ENCODE measurements at places on chromosomes 5 and 9. TPM values are rescaled to one million over a fixed set of nuclear protein-coding genes. Genes with fewer than 3 reads are reported as not detected.

Gene CA9
- total RNA-seq = 0.85 TPM

Gene LPAR1
- total RNA-seq = not detected

DNA sequence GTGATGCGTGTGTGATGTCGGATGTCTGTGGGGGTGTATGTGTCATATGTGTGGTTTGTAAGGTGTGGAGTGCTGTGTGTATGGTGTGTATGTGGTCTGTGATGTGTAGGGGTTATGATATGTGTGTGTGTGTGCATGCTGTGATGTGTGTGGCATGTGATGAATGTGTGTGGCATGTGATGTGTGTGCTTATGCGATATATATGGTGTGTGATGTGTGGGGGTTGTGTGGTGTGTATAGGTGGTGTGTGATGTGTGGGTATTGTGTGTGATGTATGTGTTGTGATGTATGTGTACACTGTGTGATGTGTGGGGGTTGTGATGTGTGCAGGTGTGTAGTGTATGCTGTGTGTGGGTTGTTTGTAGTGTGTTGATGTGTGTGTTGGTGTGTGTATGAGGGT, 9.2 kb upstream of the CRB2 start:
- DNase-seq = no peak
- peaks cover 5% of the 10 kb centered on the region for H3K27me3 ChIP-seq
- no peak overlapping the region for H3K4me3 ChIP-seq
- H3K4me1 ChIP-seq = no peaks in the 10 kb centered on the region

Gene TICAM2
- 1.6 TPM for total RNA-seq

GRCh38 chr9:105055917-105056316, 128.0 kb upstream of the ABCA1 start:
- no peak overlapping the region for H3K27ac ChIP-seq
- peaks cover 3% of the 10 kb centered on the region for H3K27me3 ChIP-seq
- H3K4me1 ChIP-seq = peaks cover 7% of the 10 kb centered on the region
- H3K4me3 ChIP-seq = no peak overlapping the region

Gene PCDHA12
- not detected for total RNA-seq

Gene PTGR1
- 1.0 TPM for total RNA-seq

GRCh38 chr5:165495829-165496380, 1990.5 kb downstream of the MAT2B start:
- no peak overlapping the region for H3K27ac ChIP-seq
- H3K36me3 ChIP-seq = no peaks in the 10 kb centered on the region
- no peaks in the 10 kb centered on the region for H3K27me3 ChIP-seq
- no peak overlapping the region for H3K4me3 ChIP-seq
- DNase-seq = no peak

- DNase-seq = no peak
- peaks cover 2% of the 10 kb centered on the region for H3K27me3 ChIP-seq
- H3K4me1 ChIP-seq = no peaks in the 10 kb centered on the region
- H3K27ac ChIP-seq = no peak overlapping the region
Measured at GRCh38 chr9:14488421-14489190, 174.7 kb upstream of the NFIB start.

Gene PCDHGA11
- total RNA-seq = not detected

Gene CARD9
- total RNA-seq = 3.1 TPM

Gene IRF1
- 205 TPM for total RNA-seq

DNA sequence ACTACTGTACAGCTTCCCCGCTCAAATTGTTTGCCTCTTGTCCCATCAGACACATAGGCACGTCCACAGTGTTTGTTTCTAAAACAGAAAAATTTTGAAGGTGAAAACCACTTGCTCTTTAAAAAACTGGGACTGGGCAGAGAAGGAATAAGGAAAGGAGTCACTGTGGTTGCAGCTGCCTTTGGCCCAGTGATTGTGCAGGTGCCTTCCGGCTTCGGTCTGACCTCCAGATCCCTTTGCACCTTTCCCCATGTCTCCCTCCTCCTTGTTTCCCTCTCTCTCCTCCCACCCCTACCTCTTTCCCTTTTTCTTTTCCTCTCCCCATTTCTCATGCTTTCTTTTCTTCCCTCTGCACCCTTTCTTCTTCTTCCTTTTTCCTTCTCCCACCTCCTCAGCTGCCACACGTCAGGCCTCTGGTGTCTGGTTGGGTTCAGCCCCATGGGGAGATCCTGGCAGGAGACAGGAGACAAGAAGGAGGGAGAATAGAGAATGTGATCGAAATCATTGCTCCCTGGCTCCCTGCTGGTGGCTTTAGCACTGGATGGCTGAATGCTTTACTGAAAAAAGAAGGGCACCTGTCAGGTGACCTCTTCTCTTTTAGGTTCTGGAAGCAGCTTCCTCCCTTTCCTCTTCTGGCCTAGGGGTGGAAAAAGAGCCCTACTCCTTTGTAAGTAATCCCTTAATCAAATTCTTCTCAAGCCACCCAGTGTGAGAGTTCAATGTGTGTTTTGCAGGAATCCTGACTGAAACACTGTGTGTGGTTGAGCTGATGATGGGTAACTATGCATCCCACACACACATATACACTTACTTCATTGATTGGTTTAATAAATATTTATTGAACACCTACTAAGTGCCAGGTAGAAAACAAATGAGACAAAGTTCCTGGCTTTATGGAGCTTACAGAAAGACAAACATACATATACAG, 267.3 kb downstream of the MAST4 start:
- H3K27me3 ChIP-seq = peaks cover 25% of the 10 kb centered on the region
- DNase-seq = no peak
- H3K36me3 ChIP-seq = peaks cover 4% of the 10 kb centered on the region
- peaks cover 31% of the 10 kb centered on the region for H3K4me1 ChIP-seq

DNA sequence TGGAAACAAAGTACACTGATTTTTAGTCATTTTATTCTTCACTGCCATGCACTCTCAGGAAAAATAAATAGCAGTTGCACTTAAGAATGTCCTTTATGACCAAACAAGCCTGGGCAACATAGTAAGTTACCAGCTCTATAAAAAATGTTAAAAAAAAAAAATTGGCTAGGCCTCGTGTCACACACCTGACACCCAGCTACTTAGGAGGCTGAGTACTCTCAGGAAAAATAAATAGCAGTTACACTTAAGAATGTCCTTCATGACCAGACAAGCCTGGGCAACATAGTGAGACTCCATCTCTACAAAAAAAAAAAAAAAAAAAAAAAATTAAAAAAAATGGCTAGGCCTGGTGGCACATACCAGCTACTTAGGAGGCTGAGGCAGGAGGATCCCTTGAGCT, 304.6 kb downstream of the SLCO4C1 start:
- H3K36me3 ChIP-seq = no peaks in the 10 kb centered on the region
- H3K4me3 ChIP-seq = no peak overlapping the region
- DNase-seq = no peak
- H3K4me1 ChIP-seq = no peaks in the 10 kb centered on the region
- H3K27me3 ChIP-seq = no peaks in the 10 kb centered on the region

Gene IL13
- total RNA-seq = 4.8 TPM

DNA sequence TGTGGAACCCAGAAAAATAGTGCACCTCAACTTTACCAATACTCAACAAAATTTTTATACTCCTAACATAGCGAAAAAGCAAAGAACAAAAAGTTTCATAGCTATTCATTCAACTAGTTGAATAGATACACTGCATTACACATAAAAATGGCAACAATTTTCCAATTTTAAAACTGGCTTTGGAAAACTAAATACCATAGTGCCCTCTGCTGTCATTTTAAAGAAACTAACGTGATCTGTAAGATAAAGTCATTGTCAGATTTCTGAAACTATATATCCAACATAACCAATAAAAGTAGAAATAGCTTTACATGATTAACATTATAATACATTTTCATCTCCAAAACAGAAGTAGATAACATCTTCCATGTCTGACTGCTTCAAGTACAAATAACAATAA, 31.6 kb downstream of the DTWD2 start:
- no peaks in the 10 kb centered on the region for H3K27me3 ChIP-seq
- H3K4me3 ChIP-seq = no peak overlapping the region
- no peaks in the 10 kb centered on the region for H3K4me1 ChIP-seq

DNA sequence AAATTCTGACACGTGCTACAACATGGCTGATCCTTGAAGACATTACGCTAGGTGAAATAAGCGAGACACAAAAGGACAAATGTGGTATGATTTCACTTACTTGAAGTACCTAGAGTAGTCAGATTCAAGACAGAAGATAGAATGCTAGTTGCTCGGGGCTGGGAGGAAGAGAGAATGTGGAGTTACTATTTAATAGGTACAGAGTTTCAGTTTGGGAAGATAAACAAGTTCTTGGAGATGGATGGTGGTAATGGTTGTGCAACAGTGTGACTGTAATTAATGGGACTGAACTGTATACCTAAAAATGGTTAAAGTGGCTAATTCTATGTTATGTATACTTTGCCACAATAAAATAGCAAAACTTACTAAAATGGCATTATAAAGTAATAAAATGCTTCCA, 34.4 kb downstream of the PAM start:
- no peak overlapping the region for H3K27ac ChIP-seq
- H3K27me3 ChIP-seq = no peaks in the 10 kb centered on the region
- H3K36me3 ChIP-seq = peaks cover 4% of the 10 kb centered on the region

Gene F2RL1
- total RNA-seq = 0.47 TPM

GRCh38 chr5:107449369-107449768, 221.4 kb downstream of the EFNA5 start:
- H3K4me1 ChIP-seq = no peaks in the 10 kb centered on the region
- no peak overlapping the region for H3K27ac ChIP-seq
- DNase-seq = no peak

GRCh38 chr9:116539549-116539948, 147.6 kb upstream of the TRIM32 start:
- no peak overlapping the region for H3K27ac ChIP-seq
- DNase-seq = no peak
- H3K36me3 ChIP-seq = no peaks in the 10 kb centered on the region
- no peaks in the 10 kb centered on the region for H3K27me3 ChIP-seq
- H3K4me1 ChIP-seq = no peaks in the 10 kb centered on the region

DNA sequence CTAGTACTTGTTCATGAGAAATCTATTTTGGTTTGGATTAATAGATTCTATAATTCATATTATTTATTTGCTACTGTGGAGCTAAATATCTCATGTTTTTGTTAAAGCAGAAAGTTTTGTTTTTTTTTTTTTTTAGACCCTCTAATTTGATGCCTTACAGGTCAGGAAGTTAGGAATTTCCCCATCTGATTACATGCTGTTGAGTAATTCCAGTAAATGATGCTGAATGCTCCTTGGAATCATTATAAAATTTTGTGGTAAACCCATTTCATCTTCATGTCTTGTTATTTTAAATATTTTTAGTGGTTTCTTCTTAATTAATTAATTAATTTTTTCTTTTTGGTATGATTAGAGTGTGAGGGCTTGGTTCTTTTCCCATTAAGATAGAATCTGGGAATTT, 35.6 kb downstream of the NNT start:
- no peak for DNase-seq
- no peak overlapping the region for H3K4me3 ChIP-seq
- peaks cover 2% of the 10 kb centered on the region for H3K4me1 ChIP-seq
- H3K27me3 ChIP-seq = no peaks in the 10 kb centered on the region
- H3K36me3 ChIP-seq = peaks cover 52% of the 10 kb centered on the region

DNA sequence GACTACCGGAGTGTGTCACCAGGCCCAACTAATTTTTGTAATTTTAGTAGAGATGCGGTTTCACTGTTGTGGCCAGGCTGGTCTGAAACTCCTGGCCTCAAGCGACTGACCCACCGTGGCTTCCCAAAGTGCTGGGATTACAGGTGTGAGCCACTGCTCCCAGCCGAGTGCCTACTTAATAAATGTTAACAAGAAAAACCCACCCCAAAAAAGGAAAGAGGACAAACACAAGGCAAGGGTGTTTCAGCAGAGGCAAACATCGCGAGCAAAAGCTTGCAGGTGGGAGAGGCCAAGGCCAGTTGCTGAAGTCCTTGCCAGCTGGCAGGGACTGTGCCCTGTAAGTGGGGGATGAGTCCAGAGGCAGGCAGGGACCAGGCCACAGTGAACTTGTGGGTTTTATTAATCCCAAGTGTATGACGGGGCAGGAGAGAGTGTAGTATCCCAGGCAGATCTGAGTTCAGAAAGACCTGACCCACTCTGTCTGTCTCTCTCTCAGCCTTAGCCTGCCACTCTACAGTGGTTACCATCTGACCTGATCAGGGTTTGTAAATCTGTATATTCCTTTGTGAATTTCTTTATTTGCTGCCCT, 6.4 kb upstream of the FPGS start:
- no peak for DNase-seq
- H3K36me3 ChIP-seq = peaks cover 11% of the 10 kb centered on the region
- H3K27ac ChIP-seq = peak overlapping the region; percentile 85
- peaks cover 33% of the 10 kb centered on the region for H3K4me1 ChIP-seq
- no peaks in the 10 kb centered on the region for H3K27me3 ChIP-seq

GRCh38 chr5:55232271-55232984, 980 bp downstream of the CCNO start:
- DNase-seq = no peak
- peaks cover 1% of the 10 kb centered on the region for H3K36me3 ChIP-seq
- peak overlapping the region; percentile 72 for H3K4me3 ChIP-seq
- H3K4me1 ChIP-seq = peaks cover 36% of the 10 kb centered on the region
- peak overlapping the region; percentile 36 for H3K27ac ChIP-seq

GRCh38 chr5:156647034-156647451, 203.1 kb upstream of the PPP1R2B start:
- H3K36me3 ChIP-seq = no peaks in the 10 kb centered on the region
- peaks cover 22% of the 10 kb centered on the region for H3K27me3 ChIP-seq
- no peak overlapping the region for H3K4me3 ChIP-seq
- H3K27ac ChIP-seq = no peak overlapping the region
- no peak for DNase-seq

Gene NOXA1
- total RNA-seq = 0.53 TPM

- no peak overlapping the region for H3K27ac ChIP-seq
- no peak overlapping the region for H3K4me3 ChIP-seq
- no peaks in the 10 kb centered on the region for H3K27me3 ChIP-seq
- no peaks in the 10 kb centered on the region for H3K4me1 ChIP-seq
- DNase-seq = no peak
Measured at GRCh38 chr9:81771571-81771970, 82.2 kb upstream of the TLE1 start.

Gene PCDHA9
- not detected for total RNA-seq

Gene TMEM203
- 32.2 TPM for total RNA-seq

Gene CYLC2
- total RNA-seq = not detected

Gene PCDHGB3
- total RNA-seq = 0.41 TPM

Gene SLC45A2
- not detected for total RNA-seq

GRCh38 chr5:92849756-92850155, 731.3 kb downstream of the NR2F1-AS1 start:
- H3K36me3 ChIP-seq = no peaks in the 10 kb centered on the region
- H3K27ac ChIP-seq = no peak overlapping the region
- no peaks in the 10 kb centered on the region for H3K4me1 ChIP-seq
- H3K27me3 ChIP-seq = no peaks in the 10 kb centered on the region
- DNase-seq = no peak

Gene TMEM252
- not detected for total RNA-seq

GRCh38 chr5:176388003-176388443, 375 bp downstream of the NOP16 start:
- H3K4me1 ChIP-seq = peaks cover 36% of the 10 kb centered on the region
- H3K4me3 ChIP-seq = peak overlapping the region; percentile 93
- peaks cover 46% of the 10 kb centered on the region for H3K36me3 ChIP-seq
- no peaks in the 10 kb centered on the region for H3K27me3 ChIP-seq

DNA sequence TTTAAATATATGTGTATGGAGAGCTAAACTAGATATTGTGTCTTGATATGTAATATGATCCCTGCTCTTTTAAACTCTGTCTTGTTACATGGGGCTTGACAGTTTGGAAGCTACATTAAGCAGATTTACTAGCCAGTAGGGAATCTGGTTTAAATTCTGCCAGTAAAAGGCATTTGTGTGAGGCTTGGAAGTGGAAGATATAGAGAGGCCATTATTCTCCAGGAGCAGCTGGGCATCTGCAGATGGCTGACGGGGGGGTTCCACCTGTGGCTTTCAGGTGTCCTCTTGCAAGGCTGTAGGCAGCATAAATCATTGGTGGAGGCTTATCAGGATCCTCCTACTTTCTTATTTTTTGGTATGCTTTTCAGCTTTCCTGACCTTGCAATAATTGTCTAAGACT, 179.1 kb upstream of the FBXL7 start:
- no peaks in the 10 kb centered on the region for H3K36me3 ChIP-seq
- DNase-seq = no peak
- H3K4me1 ChIP-seq = no peaks in the 10 kb centered on the region
- no peak overlapping the region for H3K4me3 ChIP-seq
- no peaks in the 10 kb centered on the region for H3K27me3 ChIP-seq
- no peak overlapping the region for H3K27ac ChIP-seq

All from activated CD8-positive, alpha-beta memory T cell treated with anti-CD3 and anti-CD28 coated beads, Interleukin-2, amount 10 ng/mL, durations not matched to agents 7 days and 5 days (primary cell).